ENCODE measurements at places on chromosomes 3 and 15.
A peak's percentile ranks its signal among the peaks of the same experiment; 100 is the strongest.

DNA sequence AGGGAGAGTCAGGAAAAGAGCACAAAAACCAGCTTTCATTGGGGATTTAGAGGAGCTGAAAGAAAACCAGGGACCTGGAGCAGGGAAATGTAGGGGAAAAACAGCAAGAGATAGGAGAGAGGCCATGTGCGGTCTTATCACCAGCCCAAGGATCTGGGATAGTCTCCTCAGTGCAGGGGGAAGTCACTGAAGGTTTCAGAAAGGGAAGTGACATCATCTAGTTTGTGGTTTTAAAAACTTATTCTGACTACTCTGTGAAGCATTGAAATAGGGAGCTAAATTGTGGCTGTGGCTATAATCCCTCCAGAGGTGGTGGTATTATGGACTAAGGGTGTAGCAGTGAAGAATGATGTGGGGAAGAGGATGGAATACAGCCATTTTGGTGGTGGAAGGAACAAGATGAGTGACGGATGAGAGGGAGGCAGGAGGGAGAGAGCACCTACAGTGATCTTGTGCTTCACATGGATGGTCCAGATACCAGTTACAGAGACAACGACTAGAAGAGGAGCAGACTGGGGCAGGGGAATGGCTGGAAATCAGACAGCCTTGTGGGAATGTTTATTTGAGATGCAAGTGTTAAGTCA lies 72.7 kb downstream of the HMG20A start:
- no peak for DNase-seq

GRCh38 chr15:98549741-98550140 lies 98.6 kb upstream of the IGF1R start:
- no peak for DNase-seq

DNA sequence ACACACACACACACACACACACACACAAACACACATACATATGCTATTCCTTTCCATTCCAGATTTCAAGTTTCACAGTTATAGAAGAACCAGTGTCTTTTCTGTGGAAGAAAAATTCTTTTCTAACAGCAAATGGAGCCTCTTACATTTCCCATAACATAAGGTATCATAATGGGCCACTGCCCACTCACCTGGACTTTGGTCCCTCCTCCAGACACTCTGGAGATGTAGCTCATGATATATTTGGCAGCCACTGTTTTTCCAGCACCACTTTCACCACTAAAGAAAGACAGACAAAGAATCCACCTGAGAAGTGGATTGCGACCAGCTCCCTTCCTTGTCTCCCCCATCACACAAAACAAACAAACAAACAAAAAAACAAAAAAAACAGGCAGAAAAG lies 29.8 kb downstream of the LDHAL6B start:
- no peak for DNase-seq

GRCh38 chr3:32195995-32196540 lies 42.4 kb upstream of the CMTM8 start:
- no peak for DNase-seq

GRCh38 chr3:106792716-106793115 lies 584.5 kb upstream of the CCDC54 start:
- no peak for DNase-seq

- DNase-seq = no peak
Observed at GRCh38 chr3:185059766-185060165, 93.1 kb downstream of the C3orf70 start.

GRCh38 chr3:160707187-160707794 lies 30.3 kb downstream of the ARL14 start:
- peak; percentile 54 for DNase-seq

GRCh38 chr3:38583688-38584087 lies 65.8 kb downstream of the SCN5A start:
- no peak for DNase-seq

GRCh38 chr3:132804498-132804897 lies 82.3 kb upstream of the NPHP3 start:
- no peak for DNase-seq

- DNase-seq = no peak
Observed at GRCh38 chr3:195872097-195872496, 36.3 kb downstream of the TNK2 start.

GRCh38 chr3:70242297-70242882 lies 70.0 kb downstream of the MDFIC2 start:
- DNase-seq = no peak

GRCh38 chr3:30393079-30393478 lies 213.3 kb upstream of the TGFBR2 start:
- no peak for DNase-seq

DNA sequence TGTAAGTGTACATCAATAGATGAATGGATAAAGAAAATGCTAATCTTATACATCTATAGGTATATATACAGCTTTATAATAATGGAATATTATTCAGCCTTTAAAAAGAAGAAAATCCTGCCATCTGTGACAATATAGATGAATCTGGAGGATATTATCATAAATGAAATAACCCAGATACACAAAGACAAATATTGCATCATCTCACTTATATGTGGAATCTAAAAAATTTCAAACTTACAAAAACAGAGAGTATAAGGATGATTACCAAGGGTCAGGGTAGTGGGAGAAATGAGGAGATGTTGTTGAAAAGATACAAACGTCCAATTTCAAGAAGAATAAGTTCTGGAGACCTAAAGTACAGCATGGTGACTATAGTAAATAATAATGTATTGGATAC lies 85.4 kb upstream of the AGTR1 start:
- DNase-seq = no peak

GRCh38 chr15:65286069-65286703 lies 497 bp downstream of the PARP16 start:
- DNase-seq = peak; percentile 45

GRCh38 chr15:100918690-100919480 lies at the start of gene LRRK1:
Gene LRRK1 (plus strand): TSS chr15:100919357. CDS start chr15:100924633, 5,276 bp downstream.
- DNase-seq = no peak

DNA sequence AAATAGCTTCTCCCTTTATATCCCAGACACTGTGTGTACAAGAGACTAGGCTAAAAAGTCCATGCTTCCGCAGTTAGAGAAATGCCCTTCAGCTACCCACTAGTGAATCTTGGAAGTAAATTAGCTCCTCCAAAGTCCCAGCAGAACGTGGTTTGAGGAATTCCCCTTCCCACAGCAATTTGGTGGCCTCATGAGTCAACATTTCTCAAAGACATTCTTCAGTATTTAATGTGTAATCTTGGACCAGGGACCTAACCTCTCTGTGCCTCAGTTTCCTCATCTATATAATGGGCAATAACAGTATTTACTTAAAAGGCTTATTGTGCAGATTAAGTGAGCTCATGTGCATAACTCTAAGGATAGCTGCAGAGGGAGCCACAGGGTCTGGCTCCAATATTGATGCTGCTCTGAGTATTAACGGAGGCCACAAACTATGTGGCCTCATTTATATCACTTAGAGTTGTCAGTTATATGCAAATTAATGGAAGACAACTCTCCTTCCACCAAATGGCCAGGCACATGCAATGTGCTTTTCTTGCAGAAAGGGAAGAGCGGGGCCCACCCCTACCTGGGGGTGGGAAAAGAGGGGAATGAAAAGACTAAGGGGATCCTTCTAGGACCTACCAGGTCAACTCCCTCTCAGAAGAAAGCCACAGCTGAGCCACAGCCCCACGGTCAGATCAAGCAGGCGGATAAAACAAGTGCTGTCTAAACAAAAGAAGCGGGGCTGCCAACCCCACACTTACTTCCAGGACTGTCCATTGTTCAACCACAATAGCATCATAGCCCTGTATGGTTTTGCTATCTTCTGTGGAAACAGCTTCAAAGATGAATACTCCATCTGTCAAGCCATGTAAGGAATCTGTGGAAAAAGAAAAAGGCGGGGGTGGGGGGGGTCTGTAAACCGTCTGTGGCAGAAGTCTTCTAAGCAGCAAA lies 92.4 kb downstream of the OXNAD1 start:
- peak; percentile 35 for DNase-seq

DNA sequence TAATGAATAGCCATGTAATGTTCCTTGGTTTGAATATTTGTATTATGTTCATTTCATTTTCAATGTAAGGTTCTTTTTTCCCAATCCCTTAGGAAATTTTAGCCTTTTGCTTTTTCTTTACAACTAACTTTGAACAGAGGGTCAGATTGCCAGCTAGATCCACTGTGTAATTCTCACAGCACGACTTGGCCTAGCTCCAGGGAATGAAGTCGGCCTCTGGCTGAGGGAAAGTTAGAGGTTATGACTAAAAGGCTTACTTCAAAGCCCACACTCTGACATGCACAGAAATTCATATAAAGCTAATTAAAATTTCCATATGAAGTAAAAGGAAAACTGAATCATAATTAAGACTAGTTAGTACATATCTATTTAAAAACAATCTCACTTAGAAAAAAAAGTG lies 38.7 kb downstream of the ROBO1 start:
- DNase-seq = peak; percentile 10

- DNase-seq = no peak
Observed at GRCh38 chr3:137809509-137809908, 45.4 kb downstream of the SOX14 start.

DNA sequence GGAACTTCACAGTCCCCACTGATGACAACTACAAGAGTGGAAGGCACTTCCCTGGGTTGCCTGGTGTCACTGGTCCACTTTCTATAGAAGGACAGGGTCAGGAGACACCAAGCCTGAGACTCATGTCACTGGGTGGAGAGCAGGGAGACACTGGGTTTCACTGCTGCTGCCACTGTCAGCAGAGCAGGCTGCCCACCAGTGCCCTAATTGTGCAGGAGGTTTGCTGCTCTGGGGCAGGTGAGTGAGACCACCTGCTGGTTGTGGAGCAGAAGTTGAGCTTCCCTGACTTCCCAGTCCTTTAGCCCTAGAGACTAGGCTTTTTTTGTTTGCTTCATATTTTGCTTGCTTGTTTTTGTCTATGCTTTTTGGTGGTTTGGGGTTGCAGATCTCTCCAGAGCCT lies 528.4 kb upstream of the RGMA start:
- DNase-seq = no peak

DNA sequence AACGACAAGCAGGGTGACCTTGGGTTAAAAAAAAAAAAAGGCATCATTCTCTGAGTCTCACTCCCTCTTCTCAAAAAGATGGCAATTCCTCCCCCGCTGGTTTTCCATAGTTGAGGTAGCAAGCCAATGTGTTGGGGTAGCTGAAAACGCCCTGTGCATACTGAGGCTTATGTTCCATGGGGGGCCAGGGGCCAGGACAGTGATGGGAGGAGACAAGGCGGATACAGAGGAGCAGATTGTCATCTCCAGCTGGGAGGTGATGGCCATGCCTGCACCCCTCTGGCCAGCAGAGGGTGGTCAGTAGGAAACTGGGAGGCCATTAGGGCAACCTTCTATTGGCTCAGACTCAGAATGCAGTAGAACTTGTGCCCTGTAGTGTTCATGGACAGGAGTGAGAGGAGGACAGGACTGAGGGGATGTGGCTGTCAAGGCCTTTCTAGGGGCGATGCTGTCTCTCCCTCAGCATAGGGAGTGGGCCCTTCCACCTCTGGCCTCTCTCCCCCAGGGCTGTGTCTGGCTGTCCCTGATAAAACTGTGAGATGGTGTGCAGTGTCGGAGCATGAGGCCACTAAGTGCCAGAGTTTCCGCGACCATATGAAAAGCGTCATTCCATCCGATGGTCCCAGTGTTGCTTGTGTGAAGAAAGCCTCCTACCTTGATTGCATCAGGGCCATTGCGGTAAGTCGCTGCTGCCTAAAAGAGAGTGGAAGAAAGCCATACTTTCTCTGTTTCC lies 1.9 kb downstream of the TF start:
- DNase-seq = no peak

GRCh38 chr3:72332036-72332435 lies 516.2 kb downstream of the SHQ1 start:
- no peak for DNase-seq

DNA sequence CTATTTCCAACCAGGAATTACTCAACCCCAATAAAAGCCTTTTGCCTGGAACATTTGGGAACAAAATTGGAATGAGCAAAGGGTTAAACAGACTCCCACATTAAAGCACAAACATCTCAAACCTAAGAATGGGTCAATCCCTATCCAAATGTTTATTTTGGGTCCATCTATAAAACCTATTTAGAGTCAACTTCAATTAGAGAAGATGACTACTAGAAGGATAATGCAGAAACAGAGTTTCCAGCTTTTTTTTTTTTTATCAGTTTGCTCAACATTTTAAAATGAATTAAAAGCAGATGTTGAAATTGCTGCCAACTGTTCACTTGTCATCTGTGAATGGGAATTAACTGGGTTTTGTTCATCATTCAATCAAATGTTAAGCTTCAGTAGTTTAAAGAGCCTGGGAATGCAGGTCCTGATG lies 4.1 kb upstream of the TBC1D23 start:
- DNase-seq = no peak

- peak; percentile 71 for DNase-seq
Observed at GRCh38 chr15:80404761-80405553, 775 bp downstream of the ARNT2 start.

GRCh38 chr15:40911141-40911540 lies 16.9 kb downstream of the VPS18 start:
- DNase-seq = no peak

DNA sequence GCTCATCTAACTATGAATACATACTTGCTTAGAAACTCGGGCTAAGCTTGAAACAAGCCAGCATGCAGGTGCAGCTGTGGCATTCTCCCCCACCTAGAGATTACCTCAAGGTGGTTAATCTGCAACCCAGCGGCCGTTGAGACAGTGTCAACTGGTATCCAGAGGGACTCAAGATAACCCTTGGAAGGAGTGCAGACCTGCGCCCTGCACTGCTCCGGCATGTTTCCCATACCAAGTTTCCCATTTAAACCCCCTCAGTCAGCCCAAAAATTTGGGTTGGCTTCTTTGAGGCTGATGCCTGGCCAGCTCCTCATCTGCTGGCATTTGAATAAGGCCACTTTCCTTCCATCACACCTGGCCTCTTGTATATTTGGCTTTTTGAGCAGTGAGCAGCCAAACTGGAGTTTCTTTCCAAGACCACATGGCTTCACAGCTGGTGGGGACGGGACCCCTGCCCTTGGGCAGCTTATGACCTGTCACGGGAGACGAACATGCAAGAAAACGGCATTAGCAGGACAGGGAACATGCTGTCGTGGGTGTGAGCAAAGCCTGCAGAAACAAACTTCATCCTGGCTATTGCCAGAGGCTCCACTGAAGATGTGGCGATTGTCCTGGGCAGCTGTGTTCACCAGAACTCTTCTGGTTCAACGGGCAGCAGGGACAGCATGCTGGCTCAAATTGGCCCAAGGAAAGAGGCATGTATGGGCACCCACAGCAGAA lies 98.2 kb downstream of the PLXNA1 start:
- no peak for DNase-seq

DNA sequence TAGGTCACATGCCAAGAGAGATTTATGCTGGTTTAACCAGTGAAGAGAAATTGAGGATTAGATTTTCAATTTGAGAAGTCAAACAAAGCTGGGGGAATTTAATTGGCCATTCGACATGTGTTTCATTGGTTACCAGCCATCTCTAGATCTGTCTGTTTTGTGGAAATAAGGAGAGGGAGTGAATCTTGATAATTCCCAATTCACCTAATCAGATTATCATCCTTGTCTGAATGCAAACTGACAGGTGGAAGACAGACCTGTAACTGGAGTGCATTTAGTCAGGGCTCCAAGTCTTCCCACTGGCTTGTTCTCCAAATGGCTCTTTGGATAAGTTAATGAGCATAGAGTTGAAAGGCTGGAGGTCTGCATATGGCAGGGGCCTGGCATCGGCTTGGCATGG lies 1049.3 kb downstream of the NTRK3 start:
- no peak for DNase-seq

GRCh38 chr15:34213690-34214089 lies 3.8 kb upstream of the KATNBL1 start:
- no peak for DNase-seq

All from head of caudate nucleus (tissue), 42 donors.